ENCODE measurements at places on chromosomes 3 and 15.
A peak's percentile ranks its signal among the peaks of the same experiment; 100 is the strongest.

DNA sequence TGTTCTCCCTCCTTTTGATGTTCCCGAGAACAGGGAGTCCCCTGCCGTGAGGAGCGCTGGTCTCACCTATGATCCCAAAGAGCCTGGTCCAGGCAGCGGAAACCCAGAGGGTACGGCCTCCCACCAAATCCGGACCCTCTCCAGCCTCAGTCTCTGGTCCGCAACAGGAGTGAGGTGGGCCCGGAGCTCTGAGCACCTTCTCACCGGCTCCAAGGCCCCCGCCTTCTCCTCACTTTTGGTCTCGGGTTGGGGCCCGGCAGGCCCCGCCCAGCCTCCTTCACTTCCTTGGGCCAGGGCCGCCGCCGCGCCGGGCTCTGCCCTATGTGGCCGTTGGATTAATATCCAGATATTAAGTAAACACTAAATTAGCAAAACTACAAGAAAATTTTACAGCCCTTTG, 5.7 kb upstream of the SKOR1 start:
- DNase-seq = no peak

- no peak for DNase-seq
Observed at GRCh38 chr15:77667338-77668234, 34.9 kb upstream of the LINGO1 start.

- DNase-seq = no peak
Observed at GRCh38 chr3:117630469-117630868, 920.9 kb downstream of the TUSC7 start.

GRCh38 chr15:101611580-101612299, 40.4 kb downstream of the TM2D3 start:
- no peak for DNase-seq

DNA sequence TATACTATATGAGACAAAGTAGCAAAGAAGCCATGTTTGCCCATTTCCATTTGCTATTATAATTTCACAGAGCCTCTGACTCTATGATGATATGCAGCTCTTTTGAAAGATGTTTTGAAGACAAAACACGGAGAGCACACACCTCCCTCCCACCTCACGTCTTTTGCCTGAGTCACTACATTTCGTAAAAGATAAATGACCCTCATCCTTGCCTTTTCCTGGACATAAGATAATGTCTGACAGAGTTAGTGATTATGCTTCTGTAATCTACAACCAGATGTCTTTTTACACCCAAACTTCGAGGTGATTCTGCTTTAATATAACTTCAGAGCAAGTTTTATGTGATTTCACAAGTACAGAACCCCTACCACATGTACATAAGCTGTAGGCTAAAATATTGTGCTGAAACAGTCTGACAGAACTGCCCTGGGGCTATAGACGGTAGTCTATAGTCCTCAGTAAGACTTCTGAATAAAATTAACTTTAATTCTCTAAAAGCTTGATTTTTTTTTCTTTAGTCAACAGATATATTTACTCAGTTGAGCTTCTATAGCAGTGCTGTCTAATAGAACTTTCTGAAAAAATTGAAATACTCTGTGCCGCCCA, 99.9 kb downstream of the CD200R1L start:
- DNase-seq = no peak

DNA sequence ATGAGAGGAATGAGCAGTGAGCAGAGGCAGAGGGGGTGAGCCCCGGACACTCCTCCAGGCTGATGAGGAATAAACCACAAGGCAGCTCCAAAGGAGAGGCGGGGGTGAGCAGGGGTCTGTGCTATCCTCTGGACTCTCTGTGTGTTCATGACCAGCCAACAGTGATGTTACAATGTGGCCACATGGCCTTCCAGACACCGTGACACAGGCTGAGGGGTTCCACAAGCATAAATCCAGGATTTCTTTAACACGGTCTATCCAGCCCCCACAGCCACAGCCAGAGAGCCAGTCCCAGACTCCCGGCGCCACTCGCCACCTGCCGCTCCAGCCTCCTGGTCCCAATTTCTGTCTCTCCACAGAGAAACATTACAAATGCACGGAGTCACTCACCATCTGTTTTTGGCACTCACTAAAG, 24.4 kb downstream of the XXYLT1 start:
- peak; percentile 96 for DNase-seq

GRCh38 chr3:53865732-53866499, 16.0 kb downstream of the ACTR8 start:
- DNase-seq = no peak

DNA sequence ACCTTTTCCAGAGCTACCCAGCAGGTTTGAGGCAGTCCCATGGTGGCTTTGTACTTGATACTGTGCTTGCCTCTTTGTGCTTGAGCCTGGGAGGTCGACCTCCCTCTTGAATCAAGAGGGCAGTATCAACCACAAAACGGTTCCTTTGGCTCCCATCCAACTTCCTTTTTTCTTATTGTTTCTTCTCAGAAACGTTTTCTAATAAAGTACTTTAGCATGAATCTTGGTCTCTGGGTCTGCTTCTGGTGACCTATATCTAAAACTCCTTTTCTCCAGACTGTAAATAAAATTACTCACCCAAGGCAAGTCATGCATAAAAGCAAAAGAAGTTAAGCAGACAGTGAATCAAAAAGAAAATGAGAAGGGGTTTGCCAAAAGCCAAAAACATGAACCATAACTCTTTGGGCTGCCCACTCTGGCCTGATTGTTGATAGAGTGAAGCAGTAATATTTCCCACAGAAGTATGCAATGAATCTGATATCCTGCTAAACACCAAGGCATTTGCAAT, 112.2 kb upstream of the SLC4A7 start:
- no peak for DNase-seq

DNA sequence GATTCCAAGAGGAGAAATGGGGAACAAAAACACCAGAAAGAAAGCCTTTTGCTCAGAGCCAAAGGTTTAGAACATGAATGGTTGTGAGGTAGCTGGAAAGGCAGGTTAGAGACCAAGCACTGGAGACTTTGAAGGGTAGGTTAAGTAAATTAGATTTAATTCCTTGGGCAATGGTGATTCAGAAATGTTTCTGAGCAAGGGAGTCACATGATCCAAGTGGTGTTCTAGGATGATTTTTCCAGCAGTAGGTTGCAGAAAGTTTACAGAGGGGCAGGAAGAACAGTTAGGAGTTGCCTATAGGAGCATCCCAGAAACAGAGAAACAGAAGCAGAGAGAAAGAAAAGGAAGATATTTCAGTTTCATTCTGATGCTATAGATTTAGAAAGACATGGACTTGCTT, 139.8 kb downstream of the WDR76 start:
- no peak for DNase-seq

DNA sequence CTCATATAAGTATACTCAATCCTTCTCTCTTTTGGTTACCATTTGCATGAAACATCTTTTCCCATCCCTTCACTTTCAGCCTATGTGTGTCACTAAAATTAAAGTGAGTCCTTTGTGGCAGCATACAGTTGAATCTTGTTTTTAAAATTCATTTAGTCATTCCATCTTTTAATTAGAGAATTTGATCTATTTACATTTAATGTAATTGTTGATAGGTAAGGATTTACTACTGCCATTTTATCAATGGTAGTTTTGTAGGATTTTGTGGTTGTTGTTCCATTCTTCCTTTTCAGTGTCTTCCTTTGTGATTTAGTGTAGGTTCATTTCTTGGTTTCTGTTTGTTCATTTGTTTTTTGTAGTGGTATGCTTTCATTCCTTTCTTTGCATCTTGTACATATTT, 191.9 kb upstream of the CTNNB1 start:
- no peak for DNase-seq

GRCh38 chr3:48155122-48155521, 33.1 kb downstream of the CDC25A start:
- no peak for DNase-seq

DNA sequence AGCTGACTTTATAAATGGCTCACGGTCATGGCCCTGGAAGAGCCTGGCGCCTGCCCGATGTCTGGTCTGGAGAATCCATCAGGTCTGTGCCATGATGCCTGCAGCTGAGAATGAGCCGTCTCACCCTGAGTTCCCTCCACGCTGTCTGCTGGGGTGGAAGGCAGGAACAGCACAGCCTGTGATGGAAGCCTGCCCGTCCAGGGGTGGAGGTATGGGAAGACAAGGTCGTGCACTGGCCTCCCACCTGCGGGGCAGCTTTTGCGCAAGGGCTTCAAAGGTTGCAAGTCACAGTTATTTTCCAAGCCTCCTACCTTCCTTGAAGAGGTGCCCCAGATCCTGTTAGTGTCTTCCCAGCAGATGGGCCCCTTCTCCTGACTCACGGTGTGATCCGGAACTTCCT, 275.5 kb downstream of the FAM43A start:
- DNase-seq = no peak

DNA sequence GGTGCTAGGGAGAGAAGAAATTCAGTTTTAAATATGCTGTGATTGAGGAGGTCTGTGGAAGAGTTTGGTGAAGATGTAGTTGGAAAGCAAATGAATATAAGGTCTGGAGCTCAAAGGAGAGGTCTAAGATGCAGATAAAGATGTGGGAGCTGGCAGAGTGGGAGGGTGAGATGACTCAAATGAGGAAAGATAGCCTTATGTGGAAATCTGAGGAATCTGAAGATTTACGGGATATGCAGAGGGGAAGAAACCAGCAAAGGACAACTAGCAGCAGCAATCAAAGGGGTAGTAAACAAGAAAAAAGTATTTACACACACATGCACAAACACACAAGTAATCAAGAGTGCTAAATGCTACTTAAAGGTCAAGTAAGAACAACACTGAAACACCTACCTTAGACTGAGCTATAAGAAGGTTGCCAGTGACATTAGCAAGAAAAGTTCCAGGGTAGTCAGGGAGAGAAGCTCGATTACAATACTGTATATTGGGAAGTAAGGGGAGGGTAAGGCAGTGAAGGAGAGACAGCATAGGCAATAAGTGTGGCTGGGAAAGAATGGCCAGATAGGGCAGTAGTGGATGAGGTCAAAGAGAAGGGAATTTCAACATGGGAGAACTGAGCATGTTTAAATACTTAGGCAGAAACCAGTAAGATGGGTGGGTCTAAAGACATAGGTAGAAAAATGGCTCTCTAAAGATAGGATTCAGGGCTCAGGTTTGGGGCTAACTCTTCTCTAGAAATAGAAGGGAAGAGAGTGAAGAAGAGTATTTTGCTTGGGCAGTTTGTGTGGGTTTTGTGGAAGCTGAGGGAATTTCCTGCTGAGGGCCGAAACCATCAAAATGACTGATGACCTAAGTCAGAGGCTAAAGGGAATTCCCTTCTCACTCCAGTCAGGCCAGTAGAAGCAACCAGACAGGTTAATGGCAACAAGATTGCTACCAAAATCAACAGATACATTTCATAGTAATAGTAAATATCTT, 8.9 kb downstream of the CMTM6 start:
- DNase-seq = no peak

GRCh38 chr15:96737408-96737807, 406.9 kb downstream of the NR2F2 start:
- no peak for DNase-seq
